LHCN-M2 (cell line): ENCODE measurements at places on chromosomes 16 and 17.

GRCh38 chr17:69690531-69690930 is 276.0 kb downstream of the MAP2K6 start:
- no peak for DNase-seq

DNA sequence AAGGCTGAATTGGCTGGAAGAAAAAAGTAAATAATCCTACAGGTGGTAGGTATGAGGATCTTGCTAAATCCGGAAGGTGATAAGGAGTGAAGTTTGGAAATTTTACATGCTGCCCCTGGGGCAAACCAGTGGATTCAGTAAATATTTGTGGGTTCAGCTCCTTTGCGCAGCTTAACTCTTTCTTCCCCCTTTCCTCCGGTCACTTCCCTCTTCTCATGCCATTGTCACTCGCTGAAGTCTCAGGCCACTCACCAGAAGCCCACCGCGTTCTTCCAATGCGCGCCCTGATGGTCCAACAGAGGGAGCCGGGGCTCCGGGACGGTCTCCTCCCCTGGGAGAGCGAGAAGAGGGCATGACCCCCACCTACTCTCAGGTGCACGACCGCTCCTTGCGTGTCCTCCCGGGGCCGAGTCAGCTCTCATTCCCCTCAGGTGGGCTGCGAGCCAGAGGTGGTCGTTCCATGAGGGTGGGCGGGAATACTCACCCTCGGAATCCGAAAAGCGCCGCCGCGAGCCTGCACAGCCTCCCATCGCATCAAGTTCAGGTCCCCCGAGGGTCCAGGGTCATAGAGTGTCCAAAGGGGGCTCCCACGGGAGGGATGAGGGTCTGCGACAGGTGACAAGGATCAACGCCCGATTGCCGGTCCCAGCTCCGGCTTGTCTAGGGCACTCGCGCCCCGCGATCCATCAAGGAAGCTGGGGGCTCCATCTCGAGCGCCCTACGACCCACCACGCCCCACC is 474 bp downstream of the CLN3 start:
- DNase-seq = no peak

- DNase-seq = no peak
Measured at GRCh38 chr16:51125992-51126391, 25.1 kb downstream of the SALL1 start.

DNA sequence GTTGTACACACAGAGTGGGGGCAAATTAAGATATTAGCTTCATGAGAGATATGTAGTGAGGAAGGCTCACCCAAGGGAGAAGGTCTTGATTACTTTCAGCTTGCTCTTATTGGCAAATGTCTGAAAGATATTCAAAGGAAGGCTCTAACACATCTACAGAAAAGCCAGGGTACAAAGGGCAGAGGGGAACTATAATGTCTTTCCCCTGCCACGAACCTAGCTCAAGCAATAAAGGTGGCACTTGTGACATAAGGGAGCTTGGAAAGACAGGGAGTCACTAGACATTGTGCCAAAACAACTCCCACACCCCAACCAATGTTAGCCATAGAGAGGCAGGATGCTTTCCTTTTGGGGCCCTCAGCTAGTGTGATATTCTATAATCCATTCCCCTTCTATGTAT is 52.2 kb upstream of the SOX9 start:
- no peak for DNase-seq

DNA sequence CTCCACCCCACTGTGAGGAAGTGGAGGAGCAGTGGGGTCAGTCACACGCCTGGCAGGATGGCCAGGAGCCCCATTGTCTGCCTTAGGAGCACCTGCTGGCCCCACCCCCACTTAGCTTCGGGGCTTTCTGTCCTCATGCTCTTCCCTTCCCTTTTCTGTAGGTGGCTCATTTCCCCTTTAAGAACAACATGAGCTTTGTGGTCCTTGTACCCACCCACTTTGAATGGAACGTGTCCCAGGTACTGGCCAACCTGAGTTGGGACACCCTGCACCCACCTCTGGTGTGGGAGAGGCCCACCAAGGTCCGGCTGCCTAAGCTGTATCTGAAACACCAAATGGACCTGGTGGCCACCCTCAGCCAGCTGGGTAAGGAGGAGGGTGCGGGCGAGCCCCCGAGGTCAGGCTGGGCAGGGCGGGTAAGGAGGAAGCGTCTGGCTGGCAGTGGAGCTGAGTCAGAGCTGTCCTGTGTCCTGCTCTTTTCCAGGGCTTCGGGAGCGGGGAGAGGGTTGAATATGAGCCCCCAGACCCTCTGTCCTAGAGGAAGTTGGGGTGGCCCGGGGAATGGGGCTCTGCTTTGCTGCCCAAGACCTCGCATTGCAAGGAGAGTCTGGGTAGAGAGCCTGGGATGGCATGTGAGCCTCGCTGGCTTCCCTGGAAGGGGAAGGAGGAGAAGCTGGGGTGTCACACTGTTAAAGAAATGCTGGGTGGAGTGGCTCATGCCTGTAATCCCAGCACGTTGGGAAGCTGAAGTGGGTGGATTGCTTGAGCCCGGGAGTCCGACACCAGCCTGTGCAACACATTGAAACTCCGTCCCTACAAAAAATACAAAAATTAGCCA is 9.2 kb upstream of the SERPINF1 start:
- DNase-seq = no peak

DNA sequence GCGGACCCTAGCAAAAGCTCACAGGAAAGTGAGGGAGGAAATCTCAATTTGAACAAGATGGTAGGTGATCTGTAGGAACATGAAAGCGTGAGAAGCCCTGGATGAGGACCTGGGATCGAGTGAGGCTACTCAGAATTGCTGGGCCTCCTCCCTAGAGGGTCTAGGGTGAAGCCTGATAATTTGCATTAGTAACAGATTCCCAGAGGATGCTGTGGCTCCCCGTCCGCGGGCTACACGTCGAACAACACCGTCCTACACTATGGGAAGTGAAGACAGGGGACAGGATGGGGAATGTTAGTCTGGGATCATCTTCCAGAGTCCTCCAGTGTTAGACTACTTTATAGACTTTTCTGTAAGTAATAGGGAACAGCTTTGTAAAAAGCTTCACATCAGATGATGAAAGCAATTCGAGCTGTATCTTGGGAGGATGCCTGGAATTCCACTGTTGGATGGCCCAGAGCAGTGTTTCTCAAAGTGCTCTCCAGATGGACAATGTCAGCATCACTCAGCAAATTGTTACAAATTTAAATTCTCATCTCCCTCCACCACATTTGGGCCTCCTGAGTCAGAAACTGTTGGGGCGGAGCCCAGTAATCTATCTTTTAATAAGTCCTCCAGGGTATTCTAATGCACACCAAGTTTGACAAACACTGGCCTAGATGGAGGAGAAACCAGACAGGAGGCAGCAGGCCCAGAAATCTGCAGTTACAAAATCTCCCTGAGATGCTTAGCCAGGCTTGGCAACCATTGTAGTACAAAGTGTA is 6.5 kb downstream of the FNDC8 start:
- no peak for DNase-seq

DNA sequence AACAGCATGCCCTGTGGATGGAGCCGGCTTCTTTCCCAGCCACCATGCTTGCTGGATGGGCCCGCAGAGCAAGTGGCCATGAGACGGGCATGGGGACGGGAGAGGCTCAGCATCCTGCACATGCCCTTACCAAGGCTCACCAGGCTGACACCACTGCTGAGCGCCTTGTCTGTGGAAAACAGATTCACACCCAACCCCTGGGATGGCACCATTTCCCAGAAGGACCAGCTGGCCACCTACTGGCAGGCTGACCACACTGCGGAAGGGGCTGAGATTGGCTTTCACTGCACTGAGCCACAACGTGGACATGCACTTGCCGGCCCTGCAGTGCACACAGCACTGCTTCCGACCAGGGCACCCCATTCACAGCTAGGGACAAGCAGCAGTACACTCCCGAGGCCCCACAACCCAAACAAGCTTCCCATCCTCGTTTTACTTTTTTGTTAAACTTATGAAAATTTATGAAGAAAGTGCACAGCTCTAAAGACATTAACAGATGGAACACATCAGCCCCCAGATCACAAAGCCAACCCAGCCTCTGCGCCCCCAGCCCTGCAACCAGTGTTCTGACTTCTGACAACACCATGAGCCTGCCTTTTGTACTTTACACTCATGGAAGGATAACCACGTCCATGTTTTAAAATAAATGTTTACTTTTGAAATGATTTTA is 13.9 kb upstream of the KRTAP17-1 start:
- DNase-seq = peak; percentile 38

DNA sequence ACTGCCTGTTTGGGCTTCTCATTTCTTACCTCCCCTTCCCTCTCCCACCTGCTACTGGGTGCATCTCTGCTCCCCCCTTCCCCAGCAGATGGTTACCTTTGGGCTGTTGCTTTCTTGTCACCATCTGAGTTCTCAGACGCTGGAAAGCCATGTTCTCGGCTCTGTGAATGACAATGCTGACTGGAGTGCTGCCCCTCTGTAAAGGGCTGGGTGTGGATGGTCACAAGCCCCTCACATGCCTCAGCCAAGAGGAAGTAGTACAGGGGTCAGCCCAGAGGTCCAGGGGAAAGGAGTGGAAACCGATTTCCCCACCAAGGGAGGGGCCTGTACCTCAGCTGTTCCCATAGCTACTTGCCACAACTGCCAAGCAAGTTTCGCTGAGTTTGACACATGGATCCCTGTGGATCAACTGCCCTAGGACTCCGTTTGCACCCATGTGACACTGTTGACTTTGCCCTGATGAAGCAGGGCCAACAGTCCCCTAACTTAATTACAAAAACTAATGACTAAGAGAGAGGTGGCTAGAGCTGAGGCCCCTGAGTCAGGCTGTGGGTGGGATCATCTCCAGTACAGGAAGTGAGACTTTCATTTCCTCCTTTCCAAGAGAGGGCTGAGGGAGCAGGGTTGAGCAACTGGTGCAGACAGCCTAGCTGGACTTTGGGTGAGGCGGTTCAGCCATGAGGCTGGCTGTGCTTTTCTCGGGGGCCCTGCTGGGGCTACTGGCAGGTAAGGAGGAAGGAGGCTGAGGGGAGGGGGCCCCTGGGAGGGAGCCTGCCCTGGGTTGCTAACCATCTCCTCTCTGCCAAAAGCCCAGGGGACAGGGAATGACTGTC is at the start of gene CD68:
Gene CD68, plus strand, starts transcription at position 638 of the 833 bp plus-strand sequence. Its CDS starts 40 bp downstream, at position 678.
- peak; percentile 96 for DNase-seq

DNA sequence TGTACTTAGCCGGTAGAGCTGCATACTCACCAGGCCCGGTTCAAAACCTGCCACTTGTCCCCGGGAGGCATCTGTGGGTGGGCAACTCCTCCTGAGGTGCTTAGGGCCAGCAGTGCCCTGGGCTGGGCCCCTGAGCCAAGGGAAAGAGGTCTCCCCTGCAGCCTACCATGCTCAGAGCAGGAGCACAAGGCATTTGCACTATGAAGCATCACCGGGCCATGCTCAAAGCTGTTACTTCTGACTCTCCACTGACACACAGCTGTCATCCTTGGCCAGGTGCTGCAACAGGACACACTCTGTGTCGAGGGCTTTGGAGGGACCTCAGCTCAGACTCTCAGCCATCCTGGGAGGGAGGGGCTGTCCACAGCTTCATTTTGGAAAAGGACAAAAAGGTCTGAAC is 37.2 kb downstream of the SLC38A8 start:
- DNase-seq = no peak
